ENCODE measurements at places on chromosomes 6 and 20. TPM values are rescaled to one million over a fixed set of nuclear protein-coding genes. Genes with fewer than 3 reads are reported as not detected.
A peak's percentile ranks its signal among the peaks of the same experiment; 100 is the strongest.

- peak; percentile 54 for DNase-seq
Measured at GRCh38 chr6:47413752-47414422, 63.7 kb upstream of the CD2AP start.

DNA sequence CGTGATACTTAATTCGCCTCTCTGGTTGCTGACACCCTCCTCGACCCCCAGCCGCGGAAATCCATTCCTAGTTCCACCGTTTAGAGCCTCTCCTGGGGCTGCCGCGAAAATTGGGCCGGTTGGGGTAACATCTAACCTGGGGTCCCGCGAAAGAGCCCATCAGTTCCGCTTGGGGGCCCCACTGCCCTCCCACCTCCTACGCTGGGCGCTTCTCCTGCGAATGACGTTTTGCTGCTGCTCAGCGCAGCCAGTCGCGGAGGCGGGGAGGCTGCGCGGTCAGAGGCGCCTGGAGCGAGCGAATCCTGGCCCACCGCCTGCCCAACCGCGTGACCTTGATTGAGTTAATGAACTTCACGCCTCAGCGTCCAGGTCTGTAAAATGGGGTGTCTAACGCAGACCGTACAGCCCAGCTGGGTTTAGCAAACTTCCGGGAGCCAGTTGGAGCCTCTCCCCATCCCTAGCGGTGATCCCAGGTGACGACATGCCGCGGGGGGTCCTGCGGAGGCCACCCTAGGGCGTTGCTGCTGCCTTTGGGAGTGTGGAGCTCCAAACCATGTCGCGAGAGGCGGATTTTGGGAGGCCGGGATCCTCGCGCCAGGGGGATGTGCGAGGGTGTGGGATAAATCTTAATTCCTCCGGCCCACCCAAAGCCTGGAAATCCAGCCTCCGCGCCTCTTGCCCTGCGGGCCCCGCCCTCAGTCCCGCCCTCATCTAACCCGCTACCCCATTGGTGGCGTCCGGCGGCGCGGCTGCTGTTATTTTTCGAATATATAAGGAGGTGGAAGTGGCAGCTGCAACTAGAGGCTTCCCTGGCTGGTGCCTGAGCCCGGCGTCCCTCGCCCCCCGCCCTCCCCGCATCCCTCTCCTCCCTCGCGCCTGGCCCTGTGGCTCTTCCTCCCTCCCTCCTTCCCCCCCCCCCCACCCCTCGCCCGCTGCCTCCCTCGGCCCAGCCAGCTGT is at the start of gene CDC25B:
CDC25B (plus strand) TSS at position 800 of the 958 bp plus-strand sequence. CDS start 222 bp downstream, outside the sequence.
- DNase-seq = peak; percentile 95

DNA sequence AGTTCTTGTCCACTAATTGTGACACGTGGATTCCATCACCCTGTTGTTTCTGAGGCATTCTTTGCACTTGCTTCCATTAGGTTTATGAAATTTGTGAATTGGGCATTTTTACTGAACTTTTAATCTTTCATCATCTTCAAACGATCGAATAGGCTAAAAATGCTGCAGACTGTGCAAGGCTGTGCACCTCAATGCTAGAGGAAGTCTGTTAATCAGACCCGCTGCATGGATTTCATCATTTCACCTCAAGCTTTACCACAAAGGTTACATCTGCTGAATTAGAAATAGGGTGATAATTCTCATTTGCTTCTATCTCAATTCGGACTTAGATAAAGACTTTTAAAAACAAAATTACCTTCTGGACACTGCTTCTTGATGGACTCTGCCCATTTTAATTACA is 27.8 kb upstream of the F13A1 start:
- DNase-seq = no peak

DNA sequence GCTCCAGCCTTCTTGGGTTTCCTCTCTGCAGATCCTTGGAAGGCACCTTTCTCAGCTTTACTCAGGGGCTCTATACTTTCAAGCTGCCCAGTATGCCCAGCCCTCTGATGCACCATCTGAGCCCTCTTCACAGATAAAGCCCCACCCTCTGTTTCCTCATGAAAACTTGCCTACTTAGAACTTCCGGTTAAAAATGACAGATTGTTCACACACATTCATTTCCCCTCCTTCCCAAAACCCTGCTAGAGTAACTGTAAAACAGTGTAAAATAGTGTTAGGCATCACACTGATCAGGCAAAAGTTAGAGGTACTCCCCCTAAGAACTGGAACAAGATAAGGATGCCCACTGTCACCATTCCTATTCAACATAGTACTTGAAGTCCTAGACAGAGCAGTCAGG is 14.0 kb upstream of the GCM1 start:
- DNase-seq = no peak

- no peak for DNase-seq
Measured at GRCh38 chr20:47156301-47157137, 200.0 kb downstream of the ZMYND8 start.

- no peak for DNase-seq
Measured at GRCh38 chr20:20363799-20364592, 3.9 kb upstream of the INSM1 start.

DNA sequence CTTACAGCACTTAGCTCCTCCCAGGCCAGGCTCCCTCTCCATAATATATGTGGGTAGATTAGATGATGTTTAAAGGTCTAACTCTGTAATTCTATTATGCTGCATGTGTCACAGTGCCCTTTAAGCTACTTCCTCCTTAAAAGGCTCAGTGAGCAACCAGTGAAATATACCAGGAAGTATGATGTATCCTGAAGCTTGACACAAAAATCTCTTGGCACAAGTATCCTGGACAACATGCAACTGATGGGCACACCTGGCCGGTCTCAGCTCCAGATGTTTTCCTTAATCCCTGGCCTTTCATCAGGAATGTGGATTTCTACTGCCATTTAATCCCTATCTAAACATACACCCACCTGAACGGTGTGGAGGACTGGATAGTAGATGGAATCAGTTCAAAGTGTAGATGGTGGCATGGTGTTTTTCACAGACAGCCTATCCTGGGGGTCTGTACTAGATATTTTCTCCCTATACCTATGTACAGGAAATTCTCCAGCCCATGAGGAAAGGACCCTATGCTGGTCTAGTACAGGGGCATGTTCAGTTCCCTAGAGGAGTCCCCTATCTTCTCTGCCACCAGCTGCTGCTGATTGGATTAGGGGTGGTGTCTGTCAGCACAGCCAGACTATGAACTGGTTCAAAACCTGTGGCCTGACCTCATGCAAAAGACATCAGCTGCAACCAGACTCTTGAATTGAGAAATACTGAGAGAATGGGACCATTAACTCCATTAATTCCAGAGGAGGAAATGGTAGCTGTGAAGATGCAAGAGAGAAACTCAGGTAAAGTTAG is 59.4 kb upstream of the CITED2 start:
- DNase-seq = no peak

DNA sequence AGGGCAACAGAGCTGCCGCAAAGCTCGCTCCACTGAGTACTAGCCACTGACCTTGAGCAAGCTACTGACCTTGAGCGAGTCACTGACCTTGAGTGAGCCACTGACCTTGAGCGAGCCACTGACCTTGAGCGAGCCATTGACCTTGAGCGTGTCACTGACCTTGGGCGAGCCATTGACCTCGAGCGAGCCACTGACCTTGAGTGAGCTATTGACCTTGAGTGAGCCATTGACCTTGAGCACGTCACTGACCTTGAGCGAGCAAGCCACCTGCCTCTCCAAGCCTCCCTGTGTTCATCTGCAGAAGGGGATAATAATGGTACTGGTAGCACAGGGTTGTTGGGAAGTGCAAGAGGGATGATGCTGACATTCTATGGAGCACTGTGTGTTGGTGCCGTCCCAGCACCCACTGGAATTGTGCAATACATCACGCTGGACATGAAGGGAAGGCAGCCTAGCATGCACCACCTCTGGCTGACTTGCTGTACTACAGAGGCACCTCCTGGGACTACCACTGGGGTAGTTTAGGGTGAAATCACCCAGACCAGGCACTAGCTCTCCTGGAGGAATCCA is 60.2 kb downstream of the CTCFL start:
- peak; percentile 64 for DNase-seq

DNA sequence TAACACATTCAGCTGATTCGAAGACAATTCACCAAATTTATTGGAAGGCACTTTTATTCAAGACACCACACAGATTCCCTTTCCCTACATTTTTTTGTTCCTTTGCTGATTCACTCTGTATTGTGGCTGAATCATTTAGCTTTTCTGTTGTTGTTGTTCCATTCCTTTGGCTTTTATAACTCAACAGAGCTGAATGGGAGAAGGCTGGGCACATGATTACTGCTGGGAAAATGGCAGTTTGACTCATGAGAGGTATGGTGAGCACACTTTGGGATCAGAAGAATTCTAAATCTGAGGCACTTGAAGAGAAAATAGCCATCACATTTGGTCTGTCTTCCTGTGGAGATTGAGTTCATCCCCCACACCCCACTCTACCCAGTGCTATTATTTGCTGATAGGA is 15.7 kb upstream of the SAYSD1 start:
- DNase-seq = no peak

- no peak for DNase-seq
Measured at GRCh38 chr6:130859161-130859867, 32.1 kb downstream of the SMLR1 start.

DNA sequence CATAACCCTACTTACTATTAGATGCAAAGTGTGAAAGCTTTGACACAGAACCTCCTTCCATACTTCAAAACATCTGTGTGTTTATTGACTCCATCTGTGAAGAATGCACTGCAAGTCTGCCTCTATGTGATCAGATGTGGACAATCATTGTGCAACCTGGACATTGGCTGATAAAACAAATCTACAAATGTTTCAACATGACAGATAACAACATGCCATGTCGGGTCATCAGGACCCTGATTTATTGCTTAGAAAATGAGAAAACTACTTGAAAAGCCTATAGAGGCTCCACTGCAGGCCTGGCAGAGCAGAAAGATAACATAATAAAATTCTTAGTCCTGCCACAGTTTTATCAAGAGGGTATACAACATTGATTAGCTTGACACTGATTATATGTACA is 1286.4 kb downstream of the GRIK2 start:
- DNase-seq = no peak

DNA sequence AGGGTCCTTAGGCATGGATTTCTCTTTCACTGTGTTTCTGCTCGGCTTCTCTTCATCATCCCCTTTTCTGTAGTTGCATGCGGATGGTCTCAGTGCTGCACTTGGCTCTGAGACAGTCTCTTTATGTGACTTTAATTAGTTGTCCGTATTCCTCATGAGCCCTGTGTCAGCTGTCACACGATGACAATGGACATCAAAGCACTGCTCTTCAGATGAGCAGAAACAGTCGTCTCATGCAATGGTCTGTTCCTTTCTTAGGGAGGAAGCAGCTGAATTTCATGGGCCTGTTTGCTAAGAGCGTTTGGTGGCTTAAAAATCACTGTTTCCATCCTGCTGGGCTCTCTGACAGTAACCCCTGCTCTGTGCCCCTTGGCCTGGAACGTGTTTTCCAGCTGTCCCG is 64.9 kb downstream of the SYTL3 start:
- DNase-seq = no peak

DNA sequence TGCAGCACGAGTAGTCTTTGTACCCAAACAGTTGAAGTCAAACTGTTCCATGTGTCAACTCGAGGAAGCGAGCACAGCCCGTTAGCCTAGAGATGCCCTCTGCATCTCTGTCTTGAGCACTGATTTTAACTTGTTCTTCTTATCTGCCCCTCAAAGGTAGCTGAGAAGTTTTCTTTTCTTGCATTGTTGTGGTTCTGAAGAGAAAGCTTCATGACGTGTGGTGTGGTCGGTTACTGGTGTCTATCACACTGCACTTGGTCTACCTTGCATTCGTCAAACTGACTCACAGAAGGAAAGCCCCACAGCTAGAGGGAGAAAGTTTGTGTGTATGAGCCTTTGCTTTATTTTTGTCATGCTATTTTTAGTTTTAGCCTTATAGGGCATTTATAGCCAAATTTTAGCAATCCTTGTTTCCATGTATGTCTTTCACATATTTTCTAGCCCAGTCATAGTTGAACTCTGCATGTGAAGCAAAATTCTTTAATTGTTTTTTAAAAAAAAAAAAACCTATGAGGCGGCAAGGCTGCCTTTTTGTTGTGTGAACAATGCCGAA is 115.1 kb downstream of the JAG1 start:
- no peak for DNase-seq

DNA sequence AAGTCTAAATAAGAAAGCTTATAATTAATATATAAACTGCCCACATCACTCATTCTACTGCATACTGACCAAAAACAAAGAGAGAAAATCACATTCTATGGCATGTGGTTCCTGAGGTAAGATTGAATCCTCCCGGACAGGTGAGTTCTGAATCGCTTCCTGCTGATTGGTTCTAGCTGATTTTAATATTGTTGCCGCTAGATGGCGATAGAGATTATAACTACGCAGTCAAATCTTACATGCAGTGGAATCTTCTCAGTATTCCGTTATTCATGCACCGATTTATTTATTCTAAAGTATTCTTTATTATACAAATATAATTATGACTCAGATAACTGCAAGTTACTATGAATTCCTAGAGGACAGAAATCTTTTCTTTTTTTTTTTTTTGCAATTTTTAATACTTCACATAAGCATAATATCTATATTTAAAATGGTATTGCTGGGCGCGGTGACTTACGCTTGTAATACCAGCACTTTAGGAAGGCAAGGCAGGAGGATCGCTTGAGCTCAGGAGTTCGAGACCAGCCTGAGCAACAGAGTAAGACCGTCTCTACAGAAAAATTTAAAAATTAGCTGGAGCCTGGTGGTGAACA is 24.2 kb upstream of the TMX4 start:
- DNase-seq = no peak

The PTPRT gene
- 0.51 TPM for total RNA-seq

The IL20RA gene
- 0.10 TPM for total RNA-seq

All from right lobe of liver (tissue), 6 donors.